ENCODE measurements at places on chromosomes 2 and 18. TPM values are rescaled to one million over a fixed set of nuclear protein-coding genes. Genes with fewer than 3 reads are reported as not detected.
A peak's percentile ranks its signal among the peaks of the same experiment; 100 is the strongest.

DNA sequence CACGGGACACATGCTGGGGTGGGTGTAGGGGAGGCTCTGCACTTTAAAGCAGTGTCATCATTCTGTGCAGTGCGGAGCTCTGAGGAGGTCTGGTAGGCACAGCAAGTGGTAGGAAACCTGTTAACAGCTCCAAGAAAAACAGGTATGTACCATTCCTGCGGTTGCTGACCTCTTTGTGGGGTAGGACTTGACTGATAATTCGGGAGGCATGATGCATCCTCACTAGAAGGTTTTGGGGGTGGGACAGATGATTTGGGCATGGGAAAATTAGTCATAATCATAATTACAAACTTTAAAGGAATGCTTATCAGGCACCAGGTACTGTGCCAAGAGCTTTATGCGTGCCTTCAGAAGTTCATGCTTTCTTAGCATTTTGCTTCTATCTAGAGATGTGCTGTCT lies 9.7 kb downstream of the DOK1 start:
- peaks cover 50% of the 10 kb centered on the region for H3K4me1 ChIP-seq
- H3K27me3 ChIP-seq = no peaks in the 10 kb centered on the region
- DNase-seq = no peak
- no peak overlapping the region for H3K27ac ChIP-seq

- no peak overlapping the region for H3K4me3 ChIP-seq
- no peaks in the 10 kb centered on the region for H3K27me3 ChIP-seq
- H3K36me3 ChIP-seq = peaks cover 43% of the 10 kb centered on the region
- DNase-seq = no peak
Measured at GRCh38 chr2:238255151-238255551, 15.3 kb upstream of the HES6 start.

DNA sequence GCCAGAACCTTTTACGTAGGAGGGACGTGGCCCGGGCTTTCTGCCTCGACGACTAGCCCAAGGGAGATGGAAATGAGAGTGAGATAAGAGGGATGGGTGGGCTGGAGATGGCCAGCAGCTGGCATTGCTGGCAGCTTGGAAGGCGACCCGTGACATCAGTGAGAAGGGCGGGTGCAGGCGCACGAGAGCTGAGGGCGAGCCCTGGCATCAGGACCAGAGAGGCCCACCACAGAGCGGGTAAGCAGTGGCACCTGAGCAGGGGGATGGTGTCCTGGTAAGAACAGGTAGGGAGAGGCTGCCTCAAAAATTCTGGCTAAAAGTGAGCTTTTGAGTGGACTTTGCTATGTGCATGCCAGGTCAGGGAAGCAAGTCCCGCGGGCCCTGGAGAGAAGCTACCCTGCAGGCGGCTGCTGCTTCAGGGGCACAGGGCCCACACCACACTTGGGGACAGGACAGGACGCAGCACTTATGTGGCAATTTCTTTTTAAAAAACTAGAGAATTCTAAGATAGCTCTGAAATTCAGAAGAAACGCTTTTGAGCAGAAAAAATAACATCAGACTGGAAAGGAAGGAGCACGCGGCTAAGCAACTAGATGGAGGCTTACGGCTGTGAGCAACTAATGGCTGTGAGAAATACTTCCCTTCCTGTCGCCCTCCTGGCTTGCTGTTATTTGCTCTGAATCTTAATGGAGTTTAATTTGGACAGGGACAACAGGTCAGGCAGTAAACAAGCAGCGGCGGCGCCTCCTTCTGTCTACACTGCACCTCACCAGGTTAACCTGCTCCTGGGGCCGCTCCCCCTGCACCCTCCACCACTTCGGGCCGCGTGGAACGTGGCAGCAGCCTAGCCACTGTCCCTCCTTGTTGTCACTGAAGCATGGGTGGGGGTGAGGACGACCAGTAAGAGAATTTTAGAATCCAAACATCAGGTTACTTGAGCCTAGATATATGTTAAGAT lies 20.5 kb downstream of the THAP4 start:
- H3K4me1 ChIP-seq = peaks cover 35% of the 10 kb centered on the region
- peak overlapping the region; percentile 63 for H3K27ac ChIP-seq
- no peaks in the 10 kb centered on the region for H3K27me3 ChIP-seq
- peaks cover 35% of the 10 kb centered on the region for H3K36me3 ChIP-seq
- peak overlapping the region; percentile 50 for H3K4me3 ChIP-seq

DNA sequence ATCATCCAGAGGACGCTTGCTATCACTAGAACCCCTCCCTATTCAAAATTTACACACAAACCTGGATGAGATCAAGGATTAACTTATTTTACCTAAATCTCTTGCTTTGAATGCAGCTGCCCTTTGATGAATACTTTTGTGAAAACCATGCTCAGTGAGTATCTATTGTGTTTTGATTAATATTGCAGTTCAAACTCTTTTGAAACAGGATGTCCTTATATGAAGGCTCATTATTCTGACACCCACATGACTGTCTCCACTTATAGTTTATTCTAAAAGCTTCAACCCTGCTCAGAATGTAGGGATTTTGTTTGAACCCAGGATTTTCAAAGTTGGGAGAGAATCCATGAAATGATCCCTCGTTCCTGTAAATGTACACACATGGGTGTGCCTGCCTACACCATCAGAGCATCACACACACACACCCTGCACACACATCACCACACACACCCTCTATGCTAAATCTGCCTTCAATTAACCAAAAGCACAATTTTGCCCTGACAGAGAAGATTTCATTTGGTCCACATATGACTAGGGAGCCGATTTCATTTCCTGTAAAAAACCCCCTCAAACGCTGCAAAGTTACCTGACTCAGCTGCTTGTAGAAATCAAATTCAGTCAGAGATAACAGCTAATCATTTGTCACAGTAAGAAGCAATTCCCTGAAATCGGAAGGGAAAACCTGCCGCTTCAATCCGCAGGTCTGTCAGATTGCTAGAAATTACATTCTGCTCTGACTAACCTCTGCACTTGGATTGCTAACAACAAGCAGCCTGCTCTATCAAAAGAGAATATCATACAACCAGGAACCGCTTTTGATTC lies 65.2 kb downstream of the ZEB2 start:
- H3K4me3 ChIP-seq = no peak overlapping the region
- peak overlapping the region; percentile 43 for H3K27ac ChIP-seq
- no peak for DNase-seq
- H3K36me3 ChIP-seq = no peaks in the 10 kb centered on the region
- H3K27me3 ChIP-seq = peaks cover 7% of the 10 kb centered on the region

GRCh38 chr2:29640360-29640759 lies 281.0 kb downstream of the ALK start:
- no peaks in the 10 kb centered on the region for H3K36me3 ChIP-seq
- peaks cover 5% of the 10 kb centered on the region for H3K27me3 ChIP-seq
- no peak for DNase-seq
- H3K4me3 ChIP-seq = no peak overlapping the region
- H3K4me1 ChIP-seq = no peaks in the 10 kb centered on the region
- H3K27ac ChIP-seq = no peak overlapping the region

- DNase-seq = peak; percentile 65
- H3K36me3 ChIP-seq = peaks cover 1% of the 10 kb centered on the region
- H3K4me1 ChIP-seq = peaks cover 25% of the 10 kb centered on the region
- peak overlapping the region; percentile 59 for H3K4me3 ChIP-seq
- no peaks in the 10 kb centered on the region for H3K27me3 ChIP-seq
Measured at GRCh38 chr2:127637725-127638252, 8.2 kb upstream of the GPR17 start.

DNA sequence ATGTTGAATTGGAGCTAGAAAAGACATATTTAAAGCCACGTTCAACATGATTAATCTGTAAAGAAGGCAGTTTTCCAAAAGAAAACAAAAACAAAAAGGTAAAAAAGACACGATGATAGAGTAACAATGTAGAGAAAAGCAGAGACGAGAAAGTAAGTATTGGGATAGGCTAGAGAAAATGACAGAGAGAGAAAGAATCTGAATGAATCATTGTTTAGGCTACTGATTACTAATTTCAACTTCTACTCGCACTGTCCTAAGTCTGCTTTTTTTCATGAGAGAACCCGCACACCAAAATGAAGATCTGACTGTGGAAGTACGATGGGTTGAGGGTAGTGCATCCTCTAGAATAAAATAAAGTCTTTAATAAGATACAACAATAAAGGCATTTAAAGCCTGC lies 1599.2 kb upstream of the TMEFF2 start:
- no peak overlapping the region for H3K27ac ChIP-seq
- no peaks in the 10 kb centered on the region for H3K27me3 ChIP-seq
- no peak overlapping the region for H3K4me3 ChIP-seq
- no peaks in the 10 kb centered on the region for H3K36me3 ChIP-seq
- no peak for DNase-seq
- no peaks in the 10 kb centered on the region for H3K4me1 ChIP-seq

GRCh38 chr2:222490131-222490530 lies 65.8 kb downstream of the SGPP2 start:
- H3K27ac ChIP-seq = no peak overlapping the region
- H3K27me3 ChIP-seq = no peaks in the 10 kb centered on the region
- no peak overlapping the region for H3K4me3 ChIP-seq
- DNase-seq = no peak
- H3K36me3 ChIP-seq = peaks cover 7% of the 10 kb centered on the region
- H3K4me1 ChIP-seq = no peaks in the 10 kb centered on the region

DNA sequence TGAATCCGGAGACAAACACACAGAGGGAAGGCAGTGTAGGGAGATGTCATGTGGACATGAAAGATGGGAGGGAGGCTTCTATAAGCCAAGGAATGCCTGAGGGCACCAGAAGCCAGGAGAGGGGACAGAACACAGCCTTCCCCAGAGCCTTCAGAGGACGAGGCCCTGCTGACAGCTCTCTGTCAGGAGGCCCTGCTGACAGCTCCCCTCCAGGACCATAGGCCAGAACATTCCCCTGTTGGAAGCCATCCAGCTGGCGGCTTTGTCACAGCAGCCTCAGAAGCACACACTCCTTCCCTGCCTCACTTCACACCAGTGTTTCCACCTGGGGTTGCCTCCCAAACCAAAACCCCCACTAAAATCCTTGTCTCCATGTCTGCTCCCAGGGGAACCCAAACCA lies 171.3 kb upstream of the ID2 start:
- H3K4me1 ChIP-seq = peaks cover 35% of the 10 kb centered on the region
- no peak for DNase-seq
- H3K36me3 ChIP-seq = peaks cover 25% of the 10 kb centered on the region
- H3K4me3 ChIP-seq = no peak overlapping the region
- H3K27me3 ChIP-seq = peaks cover 1% of the 10 kb centered on the region
- H3K27ac ChIP-seq = no peak overlapping the region

DNA sequence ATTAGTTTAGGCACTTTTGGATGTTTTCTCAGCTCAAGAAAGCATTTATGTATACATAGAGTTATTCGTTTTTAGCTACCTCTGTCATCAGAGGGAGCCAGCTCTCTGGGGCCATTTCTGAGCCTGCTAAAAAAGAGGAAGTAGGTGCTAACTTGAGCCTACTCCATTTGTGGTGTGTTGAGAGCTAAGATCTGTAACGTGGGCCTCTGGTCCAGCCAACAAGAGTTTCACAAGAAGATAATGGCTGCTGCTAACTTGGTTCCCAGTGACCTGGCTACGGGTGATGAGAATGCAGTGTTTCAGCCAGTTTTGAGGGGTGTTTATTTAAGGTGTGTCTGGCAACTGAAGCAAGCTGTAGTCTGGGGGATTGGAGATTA lies 182.5 kb downstream of the PRKCE start:
- H3K4me1 ChIP-seq = peaks cover 10% of the 10 kb centered on the region
- no peak for DNase-seq
- H3K27me3 ChIP-seq = no peaks in the 10 kb centered on the region
- no peak overlapping the region for H3K27ac ChIP-seq
- H3K4me3 ChIP-seq = no peak overlapping the region

- no peak overlapping the region for H3K4me3 ChIP-seq
- no peaks in the 10 kb centered on the region for H3K4me1 ChIP-seq
- H3K36me3 ChIP-seq = no peaks in the 10 kb centered on the region
- H3K27ac ChIP-seq = no peak overlapping the region
- DNase-seq = no peak
Measured at GRCh38 chr2:132442278-132442677, 25.7 kb downstream of the GPR39 start.

DNA sequence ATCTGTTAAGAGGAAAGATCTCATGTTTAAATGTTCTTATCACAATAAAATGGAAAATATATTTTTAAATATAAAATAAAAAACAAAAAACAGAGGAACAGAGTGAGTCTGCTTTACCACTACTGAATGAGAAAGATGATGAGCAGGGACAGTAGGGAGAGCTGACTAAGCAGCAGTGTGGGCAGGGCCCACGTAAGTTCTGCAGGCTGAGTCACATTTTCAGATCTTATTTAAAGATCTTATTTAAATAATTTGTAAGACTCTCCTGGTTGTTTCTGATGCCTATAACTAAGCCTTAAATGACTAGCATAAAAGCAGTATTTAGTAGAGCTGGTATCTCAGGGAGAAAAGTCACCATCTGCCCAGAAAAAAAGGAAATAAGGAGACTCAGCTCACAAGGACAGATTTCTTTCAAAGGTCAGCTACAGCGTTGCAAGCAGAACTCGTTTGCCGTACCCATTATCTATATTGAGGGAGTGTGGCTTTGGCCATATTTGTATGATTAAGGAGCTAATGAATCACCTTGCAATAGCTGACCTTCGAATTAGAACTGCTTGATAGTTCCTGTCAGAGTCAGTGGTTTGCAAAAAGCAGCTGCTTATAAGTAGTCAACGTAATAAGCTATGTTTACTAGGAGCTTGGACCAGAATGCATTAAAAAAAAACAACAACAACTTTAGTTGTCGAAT lies 322.1 kb upstream of the CHAC2 start:
- no peak overlapping the region for H3K4me3 ChIP-seq
- H3K27ac ChIP-seq = no peak overlapping the region
- H3K36me3 ChIP-seq = no peaks in the 10 kb centered on the region
- no peaks in the 10 kb centered on the region for H3K27me3 ChIP-seq
- H3K4me1 ChIP-seq = peaks cover 1% of the 10 kb centered on the region
- no peak for DNase-seq

- H3K27ac ChIP-seq = no peak overlapping the region
- no peak for DNase-seq
- H3K4me1 ChIP-seq = peaks cover 16% of the 10 kb centered on the region
- H3K36me3 ChIP-seq = no peaks in the 10 kb centered on the region
- H3K27me3 ChIP-seq = peaks cover 39% of the 10 kb centered on the region
Measured at GRCh38 chr2:127565261-127566138, 30.0 kb downstream of the MYO7B start.

Gene CD207
- total RNA-seq = not detected

Gene IL37
- not detected for total RNA-seq

Gene CTDP1
- 45.5 TPM for total RNA-seq

Gene NEB
- 0.09 TPM for total RNA-seq

Gene COPS7B
- total RNA-seq = 67.6 TPM

Gene OBSL1
- total RNA-seq = 0.26 TPM

Gene PTPRM
- total RNA-seq = 11.5 TPM

Gene TUBA4B
- total RNA-seq = not detected

Gene COPS9
- 132 TPM for total RNA-seq

Gene DSG1
- total RNA-seq = not detected

Gene L3MBTL4
- total RNA-seq = 0.26 TPM

Gene TMEM169
- total RNA-seq = 0.51 TPM

Gene XIRP2
- total RNA-seq = not detected

Gene TLX2
- total RNA-seq = 0.54 TPM

Gene ZNF385B
- total RNA-seq = not detected

Gene DLGAP1
- total RNA-seq = 0.99 TPM

Data from activated CD4-positive, alpha-beta T cell treated with anti-CD3 and anti-CD28 coated beads, Interleukin-2, amount 10 ng/mL, durations not matched to agents 24 days and 14 days (primary cell).